ENCODE measurements at places on chromosomes 4 and X.

- no peak for DNase-seq
These were observed 55.7 kb downstream of the LINC00632 start for GRCh38 chrX:140765043-140765784.

DNA sequence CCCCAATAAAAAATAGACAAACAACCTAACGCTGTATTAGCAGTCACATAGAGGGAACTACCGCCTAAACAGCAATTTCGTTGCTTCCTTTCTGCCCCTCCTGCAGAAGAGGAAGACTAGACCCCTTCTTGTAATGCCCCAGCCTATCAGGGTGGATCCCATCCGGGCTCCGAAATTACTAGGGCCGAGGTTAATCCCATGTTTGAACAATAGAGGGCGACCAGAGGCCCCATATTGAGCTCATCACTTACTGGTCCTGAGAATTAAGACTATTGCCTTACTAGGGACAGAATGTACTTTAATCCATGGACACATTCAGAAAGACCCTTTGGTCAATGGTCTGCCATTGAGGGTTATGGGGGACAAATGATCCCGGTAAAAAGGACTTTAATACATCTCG is 11.8 kb upstream of the ZNF630 start:
- no peak for DNase-seq

GRCh38 chr4:126441173-126442035 is 1126.6 kb downstream of the FAT4 start:
- no peak for DNase-seq

DNA sequence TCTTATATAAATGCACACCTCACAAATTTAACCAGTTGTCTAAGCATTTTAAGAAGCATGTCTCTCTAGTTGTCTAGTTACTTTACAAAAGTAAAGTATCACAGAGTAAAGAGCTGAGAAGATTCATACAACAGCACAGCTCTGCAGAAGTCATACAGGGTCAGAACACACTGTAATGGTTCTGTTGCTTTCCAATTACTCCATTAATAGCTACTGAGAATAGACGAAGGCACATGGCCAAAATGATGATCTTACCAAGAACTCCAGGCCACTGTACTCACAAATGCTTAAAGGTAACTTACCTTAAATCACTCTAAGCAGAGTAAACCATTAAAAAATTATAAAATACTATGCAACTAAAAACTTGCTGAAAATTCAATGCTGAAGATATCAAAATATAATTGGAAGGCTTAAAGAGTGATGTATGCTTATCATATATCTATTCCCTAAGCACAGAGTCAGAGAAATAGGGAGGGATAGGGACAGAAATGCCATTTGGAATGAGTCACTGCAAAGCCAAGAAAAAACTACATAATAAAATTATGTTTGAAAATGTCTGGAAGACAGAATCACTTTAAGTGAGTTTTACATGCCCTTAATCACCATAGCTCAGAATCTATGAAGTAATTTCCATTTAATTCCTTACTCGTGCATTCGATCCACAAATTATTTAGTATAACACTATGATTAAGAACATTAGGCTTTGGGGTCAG is 71.0 kb downstream of the DDX60L start:
- DNase-seq = no peak

DNA sequence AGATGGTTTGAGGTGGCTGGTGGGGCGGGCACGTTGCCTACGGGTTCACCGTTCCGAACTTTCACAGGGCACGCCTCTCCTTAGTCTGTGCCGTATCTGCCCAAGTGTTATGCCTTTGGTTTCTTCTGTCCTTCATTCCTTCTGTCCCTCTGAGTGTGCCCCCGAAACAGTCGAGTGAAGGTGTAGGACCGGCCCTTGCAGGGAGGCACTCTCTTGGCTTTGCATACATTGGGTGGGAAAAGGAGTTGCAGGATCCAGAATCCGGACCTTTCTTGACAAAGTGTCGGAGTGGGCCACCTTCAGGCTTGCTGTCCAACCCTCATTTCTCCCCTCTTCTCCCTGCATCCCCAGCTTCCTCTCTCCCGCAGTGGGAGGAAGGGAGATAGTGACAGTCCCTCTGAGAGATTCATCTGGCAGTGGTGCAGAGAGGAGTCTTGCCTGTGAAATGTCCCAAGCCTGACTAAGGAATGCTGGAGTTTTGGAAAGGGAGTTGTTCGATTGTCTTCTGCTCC is 569 bp downstream of the ARFIP1 start:
- no peak for DNase-seq

DNA sequence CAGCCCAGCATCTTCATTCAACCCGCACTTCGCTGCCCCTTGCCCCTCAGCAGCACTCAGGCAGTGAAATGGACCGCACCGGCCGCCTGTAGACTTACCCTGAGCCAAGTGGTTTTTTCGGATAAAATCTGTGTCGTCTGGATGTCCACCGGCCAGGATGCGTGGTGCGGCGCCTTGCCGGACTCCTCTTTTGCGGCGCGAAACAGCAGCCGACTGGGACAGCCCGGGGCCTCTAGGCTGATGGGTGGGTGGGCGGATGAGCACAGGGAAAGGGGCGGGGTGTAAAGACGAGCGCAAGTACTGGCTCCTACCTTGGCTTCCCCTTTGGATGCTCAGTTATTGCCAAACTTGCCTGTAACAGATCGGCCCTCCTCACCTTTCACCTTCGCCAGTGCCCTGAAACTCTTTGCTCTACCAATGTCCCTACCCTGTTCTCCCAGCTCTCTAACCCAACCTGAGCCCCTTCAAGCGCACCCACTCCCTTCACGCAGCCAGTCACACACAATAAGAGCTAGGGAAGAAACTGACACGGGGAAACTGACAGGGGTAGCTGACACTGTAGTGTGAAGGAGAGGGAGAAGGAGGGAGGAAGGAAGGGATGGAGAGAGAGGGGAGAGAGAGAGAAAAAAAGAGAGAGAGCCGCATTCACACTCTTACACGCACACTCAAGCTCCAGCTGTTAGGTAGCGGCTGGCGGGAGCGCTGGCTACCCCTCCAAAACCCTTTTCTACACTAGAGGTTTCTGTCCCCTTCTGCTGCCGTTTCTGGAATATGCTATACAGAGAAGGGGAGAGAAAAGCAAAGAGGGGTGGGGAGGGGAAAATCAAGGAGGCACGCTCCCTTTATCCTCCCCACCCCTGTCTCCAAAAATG is 559 bp downstream of the TRPC5 start:
- no peak for DNase-seq

- DNase-seq = no peak
These were observed 1271.0 kb downstream of the RAPGEF2 start for GRCh38 chr4:160373911-160374310.

- no peak for DNase-seq
These were observed 280.6 kb downstream of the PAPSS1 start for GRCh38 chr4:107439401-107439800.

Measured in NCI-H187 (cell line).